Forelimb muscle (tissue), 1 donor: ENCODE measurements at places on chromosomes 16 and 17. TPM values are rescaled to one million over a fixed set of nuclear protein-coding genes. Genes with fewer than 3 reads are reported as not detected.

Gene TNFSF13
- polyA plus RNA-seq, result 2.6 TPM

- DNase-seq, result no peak
These were observed 683.7 kb upstream of the SALL1 start for GRCh38 chr16:51834794-51835193.

DNA sequence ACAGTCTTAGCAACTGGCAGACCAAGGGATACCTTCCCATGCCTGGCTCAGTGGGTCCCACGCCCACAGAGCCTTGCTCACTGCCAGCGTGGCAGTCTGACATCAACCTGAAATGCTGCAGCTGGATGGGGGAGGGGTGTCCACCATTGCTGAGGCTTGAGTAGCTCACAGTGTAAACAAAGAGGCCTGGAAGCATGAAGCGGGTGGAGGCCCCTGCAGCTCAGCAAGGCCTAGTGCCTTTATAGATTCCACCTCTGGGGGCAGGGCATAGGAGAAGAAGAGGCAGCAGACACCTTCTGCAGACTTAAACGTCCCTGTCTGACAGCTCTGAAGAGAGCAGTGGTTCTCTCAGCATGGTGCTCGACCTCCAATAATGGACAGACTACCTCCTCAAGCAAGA lies 263.2 kb downstream of the KIF2B start:
- no peak for DNase-seq

GRCh38 chr17:48618256-48618896 lies 3.3 kb upstream of the HOXB8 start:
- DNase-seq, result peak; percentile 56

DNA sequence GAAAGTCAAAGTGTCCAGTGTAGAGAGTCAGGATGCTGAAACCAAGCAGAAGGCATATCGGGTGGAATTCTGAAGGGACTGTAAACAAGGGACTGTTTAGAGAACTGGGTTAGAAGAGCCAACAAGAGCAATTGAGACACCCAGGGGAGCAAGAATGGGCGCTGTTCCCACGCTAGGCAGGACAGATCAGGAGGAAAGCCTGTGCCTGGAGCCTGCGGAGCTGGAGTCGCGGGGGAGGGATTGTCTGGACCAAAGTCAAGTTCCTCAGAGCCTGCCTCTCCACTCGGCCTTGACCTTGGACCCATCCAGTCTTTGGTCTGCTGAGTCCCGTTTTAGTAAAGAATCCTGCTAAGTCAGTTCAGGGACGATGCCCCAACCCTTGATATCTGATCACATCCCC lies 14.7 kb upstream of the KLHL36 start:
- no peak for DNase-seq

Gene PRDM7
- polyA plus RNA-seq, result not detected

DNA sequence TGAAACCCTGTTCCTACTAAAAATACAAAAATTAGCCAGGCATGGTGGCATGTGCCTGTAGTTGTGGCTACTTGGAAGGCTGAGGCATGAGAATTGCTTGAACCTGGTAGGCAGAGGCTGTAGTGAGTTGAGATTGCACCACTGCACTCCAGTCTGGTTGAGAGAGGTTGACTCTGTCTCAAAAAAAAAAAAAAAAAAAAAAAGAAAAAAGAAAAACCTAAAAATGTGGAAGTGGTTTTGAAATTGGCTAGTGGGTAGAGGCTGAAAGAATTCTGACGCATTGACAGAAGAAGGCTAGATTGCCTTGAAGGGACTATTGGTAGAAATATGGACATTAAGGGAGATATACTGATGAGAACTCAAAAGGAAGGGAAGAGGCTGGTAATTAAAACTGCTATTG lies 33.6 kb upstream of the CPPED1 start:
- DNase-seq, result no peak

Gene ITGB3
- polyA plus RNA-seq, result 12.3 TPM

Gene OTOP3
- not detected for polyA plus RNA-seq

Gene TMEM238L
- polyA plus RNA-seq, result 0.23 TPM

Gene DRC7
- polyA plus RNA-seq, result 0.28 TPM

Gene CMTM1
- polyA plus RNA-seq, result 7.3 TPM

- DNase-seq, result no peak
These were observed 26.4 kb upstream of the RPL38 start for GRCh38 chr17:74177018-74177450.

- no peak for DNase-seq
These were observed 10.2 kb upstream of the CES1 start for GRCh38 chr16:55843105-55843395.

- DNase-seq, result no peak
These were observed 35.3 kb downstream of the TMEM132E start for GRCh38 chr17:34614698-34615097.

DNA sequence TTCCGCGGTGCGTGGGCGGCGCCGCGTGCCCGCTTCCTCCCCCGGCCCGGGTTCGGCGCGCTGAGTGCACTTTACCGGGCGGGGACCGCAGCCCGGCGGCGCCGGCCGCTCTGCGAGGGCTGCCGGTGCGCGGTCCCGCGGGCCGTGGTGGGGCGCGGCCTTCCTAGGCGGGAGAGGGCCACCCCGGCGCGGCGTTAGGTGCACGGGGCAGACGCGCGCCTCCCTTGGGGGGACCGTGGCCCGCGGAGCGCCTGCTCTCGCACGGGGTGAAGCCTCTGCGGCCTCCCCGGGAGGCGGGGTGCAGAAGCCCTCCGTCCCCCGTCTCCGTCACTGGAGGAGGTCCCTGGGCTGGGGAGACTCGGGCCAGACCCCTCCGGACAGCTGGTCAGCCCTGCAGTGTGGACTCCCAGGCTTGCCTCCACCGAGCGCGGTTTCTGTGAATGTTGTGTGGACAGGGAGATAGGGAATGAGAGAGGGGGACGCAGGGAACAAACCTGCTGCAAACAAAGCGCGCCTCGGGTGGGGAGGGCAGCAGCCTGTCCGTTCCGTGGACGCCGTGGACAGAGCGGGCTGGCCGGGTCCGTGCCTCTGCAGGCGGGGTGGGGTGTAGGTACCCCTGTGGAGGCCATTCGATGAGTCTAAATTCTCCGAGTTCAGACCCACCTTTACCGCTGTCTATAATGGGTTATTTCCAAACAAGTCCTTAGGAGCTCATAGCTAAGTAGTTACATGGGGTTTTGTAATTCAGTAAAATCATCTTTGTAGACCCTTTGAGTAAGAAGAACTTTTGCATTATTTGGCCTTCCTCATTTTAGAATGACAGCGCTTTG lies 721 bp downstream of the TBCD start:
- DNase-seq, result no peak

Gene EPX
- polyA plus RNA-seq, result 0.59 TPM

Gene GALR2
- not detected for polyA plus RNA-seq

Gene MRPL58
- 24.0 TPM for polyA plus RNA-seq

Gene CCDC200
- 10.0 TPM for polyA plus RNA-seq

GRCh38 chr17:45146890-45147580 lies 1.2 kb upstream of the HEXIM1 start:
- peak; percentile 80 for DNase-seq
